Endodermal cell (in vitro differentiated cells): ENCODE measurements at places on chromosomes 7 and 10. TPM values are rescaled to one million over a fixed set of nuclear protein-coding genes. Genes with fewer than 3 reads are reported as not detected.
A peak's percentile ranks its signal among the peaks of the same experiment; 100 is the strongest.

OR6B1 gene
- total RNA-seq: not detected in 2 replicates

DNA sequence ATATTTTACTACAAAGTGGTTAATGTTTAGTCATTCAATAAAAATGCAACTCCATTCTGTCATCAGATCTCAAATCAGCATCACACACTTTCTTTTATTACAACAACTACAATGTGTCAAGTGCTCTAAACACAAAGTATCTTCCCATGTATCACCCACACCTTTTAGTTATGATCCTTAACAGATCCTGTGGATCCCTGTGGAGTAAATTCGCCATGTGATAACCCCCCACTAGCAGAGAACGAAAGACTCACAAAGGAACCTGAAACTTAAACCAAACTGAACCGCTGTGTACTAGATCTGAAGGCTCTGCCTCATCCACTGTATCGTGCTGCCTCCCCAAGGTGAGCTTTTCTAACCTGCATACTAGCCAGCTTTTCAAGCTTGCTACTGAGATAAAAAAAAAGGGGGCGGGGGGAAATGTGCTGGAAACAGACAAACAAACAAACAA, 1.7 kb downstream of the DPY19L1 start:
- peak overlapping the region; percentile 94 for H3K4me3 ChIP-seq
- DNase-seq: peak; percentile 76
- H3K27ac ChIP-seq: no peak overlapping the region
- peaks cover 3% of the 10 kb centered on the region for H3K4me1 ChIP-seq
- peaks cover 29% of the 10 kb centered on the region for H3K27me3 ChIP-seq

- H3K27ac ChIP-seq: no peak overlapping the region
- peaks cover 8% of the 10 kb centered on the region for H3K36me3 ChIP-seq
- H3K4me3 ChIP-seq: no peak overlapping the region
Observed at GRCh38 chr7:66211429-66211828, 6.3 kb downstream of the TPST1 start.

DNA sequence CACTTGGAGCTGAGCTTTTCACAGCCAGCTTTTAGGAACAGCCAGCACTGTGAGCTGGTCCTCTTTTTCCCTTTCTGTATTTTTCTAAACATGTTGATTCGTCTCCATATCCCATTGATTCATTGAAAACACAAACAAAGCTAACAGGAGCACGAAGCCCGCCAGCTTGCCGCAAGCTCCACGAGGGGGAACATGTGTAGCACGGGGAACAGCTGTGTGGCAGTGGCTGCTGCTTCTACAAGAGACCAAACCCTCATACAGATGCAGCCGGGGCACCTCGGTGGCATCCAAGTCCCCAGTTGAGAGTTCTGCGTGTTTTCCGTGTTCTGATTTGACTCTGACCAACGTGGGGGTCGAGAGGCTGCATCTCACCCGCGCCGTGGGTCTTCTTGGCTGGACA, 80.8 kb upstream of the SH2B2 start:
- H3K4me3 ChIP-seq: no peak overlapping the region
- no peak overlapping the region for H3K27ac ChIP-seq
- H3K27me3 ChIP-seq: no peaks in the 10 kb centered on the region
- H3K36me3 ChIP-seq: peaks cover 62% of the 10 kb centered on the region
- no peak for DNase-seq

GRCh38 chr7:22385326-22385725, 28.4 kb upstream of the RAPGEF5 start:
- H3K27ac ChIP-seq: no peak overlapping the region
- no peak overlapping the region for H3K4me3 ChIP-seq
- no peaks in the 10 kb centered on the region for H3K4me1 ChIP-seq
- no peaks in the 10 kb centered on the region for H3K36me3 ChIP-seq
- DNase-seq: no peak

DNA sequence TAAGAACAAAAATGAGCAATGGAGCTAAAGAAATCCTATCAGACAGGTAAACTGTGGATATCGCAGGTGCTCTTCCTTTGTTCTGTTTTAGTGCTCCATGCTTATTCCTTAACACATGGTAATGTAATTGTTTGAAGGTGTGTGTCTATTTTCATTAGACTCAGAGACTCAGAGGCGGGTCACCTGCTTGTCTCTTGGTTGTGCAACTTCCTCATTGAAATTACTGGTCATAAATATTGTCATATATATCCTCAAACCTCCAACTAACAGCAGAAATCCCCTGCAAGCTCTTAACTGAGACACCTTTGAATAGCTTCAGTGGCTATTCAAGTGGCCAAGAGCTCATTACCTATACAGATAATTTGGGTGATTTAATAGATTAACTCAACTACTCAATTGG, 177.2 kb downstream of the PTN start:
- DNase-seq: no peak
- H3K4me3 ChIP-seq: no peak overlapping the region
- H3K4me1 ChIP-seq: peaks cover 2% of the 10 kb centered on the region
- H3K36me3 ChIP-seq: no peaks in the 10 kb centered on the region

ATOH7 gene
- 0.46 to 1.5 TPM (median 0.67 TPM) in 3 replicates for total RNA-seq

DNA sequence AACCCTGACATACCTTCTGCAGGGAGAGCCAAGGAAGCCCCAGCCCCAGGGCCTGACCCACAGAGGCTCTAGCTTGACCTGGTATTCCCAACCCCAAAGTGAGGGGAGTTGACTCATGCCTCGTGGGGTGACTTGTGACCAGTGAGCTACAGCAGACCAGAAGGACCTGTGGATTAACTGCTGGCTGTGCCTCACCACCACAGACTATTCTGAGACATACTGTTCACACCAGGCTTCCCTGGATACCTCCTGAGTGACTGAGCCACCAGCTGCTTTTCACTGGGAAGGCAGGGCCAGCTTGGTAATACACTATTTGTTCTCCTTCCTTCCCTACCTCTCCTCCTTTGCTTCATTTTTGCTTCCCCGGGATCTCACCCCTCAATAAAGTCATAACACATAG, 7.3 kb downstream of the PLXNA4 start:
- no peak overlapping the region for H3K4me3 ChIP-seq
- peaks cover 20% of the 10 kb centered on the region for H3K27me3 ChIP-seq
- DNase-seq: no peak
- H3K27ac ChIP-seq: no peak overlapping the region

GOLGA7B gene
- total RNA-seq: 0.21 to 0.28 TPM (median 0.27 TPM) in 3 replicates

GRCh38 chr7:130886438-130887135, 152.6 kb upstream of the KLF14 start:
- H3K36me3 ChIP-seq: no peaks in the 10 kb centered on the region
- H3K4me3 ChIP-seq: no peak overlapping the region
- H3K27ac ChIP-seq: no peak overlapping the region
- no peaks in the 10 kb centered on the region for H3K27me3 ChIP-seq
- no peaks in the 10 kb centered on the region for H3K4me1 ChIP-seq

DNA sequence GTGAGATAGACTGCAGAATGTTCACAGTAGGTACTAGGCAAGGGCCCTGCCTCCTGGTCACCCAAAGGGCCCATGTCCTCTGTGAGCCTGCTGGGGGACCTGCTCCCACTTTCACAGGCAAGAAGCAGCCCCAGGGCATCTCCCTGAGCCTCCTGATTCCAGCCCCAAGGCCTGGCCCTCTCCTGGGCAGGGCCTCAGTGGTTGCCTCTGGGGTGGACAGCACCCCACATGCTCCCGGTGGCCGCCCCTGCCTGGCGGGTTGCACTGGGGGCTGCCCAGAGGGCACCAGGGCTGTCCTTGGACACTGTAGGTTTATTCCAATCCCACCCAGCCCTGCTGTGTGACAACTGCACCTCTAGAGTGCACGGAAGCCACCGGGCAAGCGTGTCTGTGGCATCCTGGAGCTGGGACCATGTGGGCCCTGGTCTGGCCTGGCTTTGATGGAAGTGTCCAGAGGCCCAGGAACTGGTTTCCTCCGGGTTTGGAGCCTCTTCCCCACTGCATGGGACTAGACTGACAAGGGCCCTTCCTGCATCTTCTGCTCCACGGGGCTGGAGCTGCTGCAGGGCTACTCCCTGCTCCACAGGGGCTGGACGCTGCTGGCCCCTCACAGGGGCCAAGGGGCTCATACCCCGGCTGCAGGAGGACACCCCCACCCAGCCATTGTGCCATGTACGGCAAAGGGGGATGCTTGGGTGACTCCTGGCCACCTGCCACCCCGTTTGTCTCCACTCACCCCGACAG, 25.0 kb upstream of the SYCE1 start:
- no peaks in the 10 kb centered on the region for H3K36me3 ChIP-seq
- no peak overlapping the region for H3K27ac ChIP-seq
- no peak overlapping the region for H3K4me3 ChIP-seq
- DNase-seq: no peak
- H3K27me3 ChIP-seq: no peaks in the 10 kb centered on the region
- no peaks in the 10 kb centered on the region for H3K4me1 ChIP-seq

CYP2C19 gene
- total RNA-seq: 0.22 TPM in 1 of 2 replicates, not detected in the other

DNA sequence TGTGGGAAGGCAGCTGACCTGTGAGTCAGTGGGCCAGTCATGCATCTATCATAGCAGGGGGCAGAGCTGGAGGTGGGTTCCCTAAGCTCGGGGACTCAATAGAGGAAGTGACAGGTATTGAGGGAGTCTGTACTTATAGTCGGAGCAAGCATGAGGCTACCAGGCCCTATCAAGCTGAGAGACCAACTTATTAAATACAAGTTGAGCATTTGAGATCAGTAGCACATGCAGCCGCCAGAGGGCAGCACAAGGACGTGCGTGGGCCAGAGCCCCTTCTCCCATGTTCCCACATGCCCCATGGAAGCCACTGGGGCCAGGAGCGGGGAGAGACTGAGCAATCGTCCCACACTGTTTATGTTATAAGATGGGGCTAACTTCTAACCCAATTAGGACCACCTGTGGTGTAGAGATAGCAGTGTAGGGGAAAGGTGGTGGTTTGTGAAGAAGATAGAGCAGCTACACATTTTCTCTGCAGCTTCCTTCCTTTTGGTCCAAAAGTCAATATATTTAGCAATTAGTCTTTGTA, 13.0 kb upstream of the STK31 start:
- H3K36me3 ChIP-seq: no peaks in the 10 kb centered on the region
- DNase-seq: peak; percentile 94
- no peak overlapping the region for H3K27ac ChIP-seq
- H3K4me3 ChIP-seq: no peak overlapping the region
- H3K4me1 ChIP-seq: peaks cover 3% of the 10 kb centered on the region

CALML3 gene
- total RNA-seq: not detected in 2 replicates

GRCh38 chr10:103072276-103072675, 120.8 kb downstream of the NT5C2 start:
- H3K4me3 ChIP-seq: no peak overlapping the region
- no peaks in the 10 kb centered on the region for H3K27me3 ChIP-seq
- no peak overlapping the region for H3K27ac ChIP-seq
- H3K4me1 ChIP-seq: no peaks in the 10 kb centered on the region
- DNase-seq: peak; percentile 42
- H3K36me3 ChIP-seq: no peaks in the 10 kb centered on the region

DNA sequence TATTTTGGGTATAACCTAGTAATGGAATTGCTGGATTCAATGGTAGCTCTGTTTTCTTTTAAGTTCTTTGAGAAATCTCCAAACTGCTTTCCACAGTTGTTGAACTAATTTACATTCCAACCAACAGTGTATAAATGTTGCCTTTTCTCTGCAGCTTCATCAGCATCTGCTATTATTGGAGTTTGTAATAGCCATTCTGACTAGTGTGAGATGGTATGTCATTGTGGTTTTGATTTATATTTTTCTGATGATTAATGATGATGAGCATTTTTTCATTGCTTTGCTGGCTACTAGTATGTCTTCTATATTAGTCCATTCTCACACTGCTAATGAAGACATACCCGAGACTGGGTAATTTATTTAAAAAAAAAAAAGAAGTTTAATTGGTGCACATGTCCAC, 248.6 kb upstream of the MAGI2 start:
- DNase-seq: no peak
- no peak overlapping the region for H3K27ac ChIP-seq
- no peaks in the 10 kb centered on the region for H3K36me3 ChIP-seq
- H3K27me3 ChIP-seq: no peaks in the 10 kb centered on the region

GRCh38 chr7:100485471-100485876, 1.7 kb downstream of the NYAP1 start:
- H3K36me3 ChIP-seq: no peaks in the 10 kb centered on the region
- no peak for DNase-seq
- H3K27ac ChIP-seq: no peak overlapping the region
- peak overlapping the region; percentile 29 for H3K4me3 ChIP-seq
- H3K4me1 ChIP-seq: peaks cover 4% of the 10 kb centered on the region

MYOZ1 gene
- total RNA-seq: 2.4 to 4.7 TPM (median 3.3 TPM) in 3 replicates

DNA sequence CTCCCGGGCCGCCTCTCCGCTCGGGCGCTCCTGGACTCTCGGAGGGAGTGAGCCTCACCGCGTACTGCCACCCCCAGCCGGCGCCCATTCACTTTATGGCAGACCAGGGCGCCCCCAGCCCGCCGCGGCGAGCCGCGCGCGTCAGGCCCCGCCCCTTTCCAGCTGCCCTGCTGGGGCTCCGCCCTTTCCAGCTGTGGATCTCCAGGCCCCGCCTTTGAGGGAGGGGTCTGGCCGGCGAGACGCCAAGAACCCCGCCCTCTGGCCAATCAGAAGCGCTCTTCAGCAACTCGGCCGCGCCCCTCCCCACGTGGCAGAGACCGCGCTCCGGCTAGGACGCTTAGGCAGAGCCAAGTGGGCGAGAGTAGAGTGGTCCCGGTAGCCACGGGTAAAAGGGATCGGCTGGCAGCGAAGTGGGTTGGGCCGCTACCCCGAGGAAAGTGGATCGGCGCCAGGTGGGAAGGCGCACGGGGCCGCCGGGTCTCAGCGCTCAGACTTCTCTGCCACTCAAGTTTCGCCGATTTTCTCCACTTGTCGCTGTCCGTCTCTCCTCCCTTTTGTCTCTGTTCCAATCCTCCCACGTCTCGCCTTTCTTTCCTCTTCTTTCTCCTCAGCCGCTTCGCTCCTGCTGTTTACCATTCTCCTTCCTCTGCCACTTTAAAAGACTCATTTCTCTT, at the start of gene PITX3:
TSS of gene PITX3 (minus strand) at position 69 of the 674 bp plus-strand sequence. CDS start 9,432 bp downstream, outside the sequence.
- H3K4me1 ChIP-seq: no peaks in the 10 kb centered on the region
- H3K27me3 ChIP-seq: peaks cover 69% of the 10 kb centered on the region
- H3K4me3 ChIP-seq: peak within 1 kb of the TSS; percentile 79
- H3K36me3 ChIP-seq: no peaks in the 10 kb centered on the region
- peak; percentile 98 for DNase-seq

DNA sequence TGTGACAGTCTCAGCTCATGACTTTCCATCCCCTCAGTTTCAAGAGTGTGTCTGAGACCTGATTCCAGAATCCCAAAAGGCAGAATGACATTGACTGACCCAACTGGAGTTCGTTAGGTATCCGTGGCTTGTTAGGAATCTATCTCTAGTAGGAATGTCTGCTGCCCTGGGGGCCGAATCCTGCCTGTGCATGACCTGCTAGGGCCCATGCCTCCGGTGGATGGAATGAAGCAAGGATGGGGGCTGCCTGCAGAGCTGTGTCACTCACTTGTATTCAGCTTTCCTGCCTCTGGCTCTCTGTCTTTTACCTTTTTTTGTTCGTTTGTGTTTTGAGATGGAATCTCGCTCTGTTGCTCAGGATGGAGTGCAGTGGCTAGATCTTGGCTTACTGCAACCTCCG, 129.5 kb downstream of the SDK1 start:
- H3K4me3 ChIP-seq: no peak overlapping the region
- H3K27me3 ChIP-seq: no peaks in the 10 kb centered on the region
- no peaks in the 10 kb centered on the region for H3K36me3 ChIP-seq
- H3K27ac ChIP-seq: no peak overlapping the region

BUB3 gene
- 111 and 113 TPM in 2 replicates for total RNA-seq

C7orf33 gene
- total RNA-seq: not detected in 3 replicates
